ENCODE measurements at places on chromosomes 16 and 17.

GRCh38 chr17:33266611-33267010, 26.5 kb downstream of the ASIC2 start:
- no peak for DNase-seq

DNA sequence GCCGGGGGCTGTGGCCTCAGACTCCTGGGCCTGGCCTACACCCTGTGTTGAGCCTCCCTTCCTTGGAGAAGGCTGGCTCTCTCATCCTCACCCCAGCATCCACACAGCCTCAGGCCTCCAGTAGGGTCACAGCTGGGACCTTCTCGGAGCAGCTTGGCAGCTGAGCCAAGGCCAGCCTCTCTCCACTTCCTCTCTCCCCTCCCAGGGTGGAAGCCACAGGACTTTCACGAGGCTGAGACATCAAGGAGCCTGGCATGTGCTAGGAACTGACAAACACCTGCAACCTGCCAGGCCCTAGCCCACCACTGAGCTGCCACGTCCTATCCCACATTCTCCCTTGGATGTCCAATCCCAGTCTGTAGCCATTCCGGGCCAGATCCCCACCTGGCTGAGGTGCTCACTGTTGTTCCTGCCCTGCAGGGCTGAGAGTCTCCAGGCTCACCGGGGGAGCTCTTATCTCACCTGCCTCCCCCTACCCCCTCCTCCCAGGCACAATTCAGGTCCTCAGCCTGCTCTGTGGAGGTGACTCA, 3.1 kb downstream of the MMP15 start:
- no peak for DNase-seq

DNA sequence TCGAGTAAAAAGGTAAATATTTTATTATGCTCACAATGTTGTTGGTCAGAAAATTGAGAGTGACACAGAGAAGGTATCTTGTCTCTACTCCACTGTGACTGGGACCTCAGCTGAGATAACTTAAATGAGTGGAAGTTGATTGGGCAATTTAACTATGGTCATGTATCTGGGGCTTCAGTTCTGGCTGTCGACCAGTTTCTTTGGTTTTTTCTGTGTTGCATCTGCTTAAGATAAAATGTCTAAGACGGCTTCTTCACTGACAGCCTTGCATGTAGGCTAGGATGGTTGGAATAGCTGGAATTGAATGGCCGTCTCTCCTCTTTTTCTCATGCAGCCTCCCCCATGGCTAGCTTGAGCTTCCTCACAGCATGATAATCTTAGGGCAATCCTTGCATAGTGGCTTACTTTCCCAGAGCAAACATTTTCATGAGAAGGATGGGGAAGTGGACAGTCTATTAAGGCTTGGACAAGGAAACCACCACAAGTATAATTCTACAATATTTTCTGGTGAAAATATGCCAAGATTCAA, 433.7 kb downstream of the KIF2B start:
- no peak for DNase-seq

- DNase-seq, result peak; percentile 43
Observed at GRCh38 chr17:74351552-74352210, 10.0 kb downstream of the BTBD17 start.

DNA sequence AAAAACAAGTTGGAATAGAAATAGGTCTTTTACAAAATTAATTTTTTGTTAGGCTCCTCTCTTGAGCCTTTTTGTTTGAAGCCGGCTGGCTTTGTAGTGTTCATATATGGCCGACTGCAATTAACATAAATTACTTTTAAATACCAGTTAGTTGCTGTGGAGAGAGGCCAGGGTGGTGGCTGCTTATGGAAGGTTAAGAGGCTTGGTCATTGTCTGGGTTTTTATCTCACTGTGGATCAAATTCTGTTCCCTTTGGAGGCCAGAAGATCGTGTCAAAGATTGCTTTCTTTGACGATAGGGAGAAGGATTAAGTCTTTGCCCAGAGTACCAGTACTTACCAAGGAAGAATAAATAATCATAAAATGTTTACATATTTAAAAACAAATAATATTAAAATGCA, 39.9 kb downstream of the MSI2 start:
- no peak for DNase-seq

GRCh38 chr17:44628243-44629188, 27.8 kb upstream of the MEIOC start:
- no peak for DNase-seq

DNA sequence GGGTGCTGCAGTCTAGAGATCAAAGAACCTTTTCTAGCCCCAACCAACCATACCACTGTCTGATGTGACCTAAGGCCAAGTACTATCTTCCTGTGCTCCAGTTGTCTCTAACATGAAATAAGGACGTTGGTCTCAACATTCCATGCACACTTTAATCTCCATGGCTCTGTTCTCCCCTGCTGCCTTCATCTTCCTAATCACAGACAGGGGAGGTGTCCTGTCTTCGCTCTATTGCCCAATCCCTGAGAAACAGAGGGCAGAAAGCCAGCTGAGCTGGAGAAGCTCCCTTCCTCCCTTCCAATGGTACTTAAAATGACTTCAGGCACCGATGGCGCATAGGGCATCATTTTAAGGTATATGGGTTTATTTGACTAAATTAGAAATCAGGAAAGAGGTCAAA, 148.9 kb upstream of the GNAO1 start:
- DNase-seq, result no peak
